Nephron progenitor cell (in vitro differentiated cells): ENCODE measurements at places on chromosomes 7 and 10.

DNA sequence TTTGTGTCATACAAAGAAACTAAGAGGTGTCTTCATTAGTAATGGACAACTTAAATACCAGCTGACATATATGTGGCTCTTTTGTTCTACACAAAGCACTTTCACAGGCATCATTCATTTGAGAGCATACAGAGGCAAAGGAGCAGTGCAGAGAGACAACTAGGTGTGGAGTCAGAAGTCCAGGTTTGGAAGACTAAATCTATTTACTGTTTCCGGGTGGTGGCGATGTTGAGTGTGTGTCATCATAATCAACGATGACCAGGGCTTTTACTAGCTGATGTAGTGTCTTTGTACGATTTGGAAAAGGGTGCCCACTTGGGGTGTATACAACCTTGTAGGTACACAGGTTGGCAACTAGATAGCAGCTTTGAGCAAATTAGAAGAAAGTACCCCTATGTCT, 195.5 kb upstream of the CCDC6 start:
- H3K36me3 ChIP-seq: peaks cover 48% of the 10 kb centered on the region
- no peak for DNase-seq
- H3K4me1 ChIP-seq: no peaks in the 10 kb centered on the region
- H3K27me3 ChIP-seq: no peaks in the 10 kb centered on the region
- no peak overlapping the region for H3K4me3 ChIP-seq

DNA sequence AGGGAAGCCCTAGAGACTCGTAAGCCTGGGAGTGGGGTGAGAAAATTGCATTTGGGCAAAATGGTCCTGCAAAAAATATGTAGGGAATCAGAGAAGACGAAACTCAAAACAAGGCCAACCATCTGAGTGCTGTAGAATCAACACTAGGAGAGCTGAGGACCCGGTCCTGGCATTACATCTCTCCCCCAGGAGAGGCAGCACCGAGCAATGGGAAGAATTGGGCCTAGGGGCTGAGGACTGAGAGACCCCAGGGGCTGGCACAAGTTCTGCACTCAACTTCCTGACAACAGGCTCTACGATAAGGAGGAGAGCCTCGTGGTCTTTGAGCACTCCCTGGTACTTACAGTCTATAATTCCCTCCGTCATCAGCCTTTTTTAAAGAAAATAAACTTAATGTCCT, 47.6 kb downstream of the BPGM start:
- peak; percentile 17 for DNase-seq
- H3K4me1 ChIP-seq: peaks cover 8% of the 10 kb centered on the region
- no peaks in the 10 kb centered on the region for H3K27me3 ChIP-seq
- H3K27ac ChIP-seq: no peak overlapping the region
- H3K36me3 ChIP-seq: no peaks in the 10 kb centered on the region
- H3K4me3 ChIP-seq: no peak overlapping the region

DNA sequence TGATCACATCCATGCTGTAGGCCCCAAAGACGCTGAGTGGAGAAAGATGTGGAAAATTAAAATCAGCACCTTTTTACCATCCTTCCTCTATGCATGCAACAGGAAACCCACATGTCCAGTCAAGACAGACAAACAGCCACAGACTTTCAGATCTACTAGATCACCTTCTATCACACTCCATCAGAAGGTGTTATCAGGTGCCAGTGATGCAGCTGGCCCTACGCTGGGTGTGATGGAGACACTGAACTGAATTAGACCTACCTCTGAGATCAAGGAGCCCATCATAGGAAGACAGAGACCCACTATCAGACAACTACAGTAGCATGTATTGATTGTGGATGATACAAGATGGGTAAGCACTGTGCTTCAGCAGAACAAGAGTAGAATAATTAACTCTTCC, 15.5 kb downstream of the CYP3A4 start:
- no peak overlapping the region for H3K27ac ChIP-seq
- H3K4me3 ChIP-seq: no peak overlapping the region
- no peaks in the 10 kb centered on the region for H3K36me3 ChIP-seq
- DNase-seq: no peak

- H3K27ac ChIP-seq: no peak overlapping the region
- peaks cover 16% of the 10 kb centered on the region for H3K27me3 ChIP-seq
- peaks cover 4% of the 10 kb centered on the region for H3K4me1 ChIP-seq
- H3K36me3 ChIP-seq: no peaks in the 10 kb centered on the region
Measured at GRCh38 chr7:92409357-92409756, 37.9 kb upstream of the GATAD1 start.

DNA sequence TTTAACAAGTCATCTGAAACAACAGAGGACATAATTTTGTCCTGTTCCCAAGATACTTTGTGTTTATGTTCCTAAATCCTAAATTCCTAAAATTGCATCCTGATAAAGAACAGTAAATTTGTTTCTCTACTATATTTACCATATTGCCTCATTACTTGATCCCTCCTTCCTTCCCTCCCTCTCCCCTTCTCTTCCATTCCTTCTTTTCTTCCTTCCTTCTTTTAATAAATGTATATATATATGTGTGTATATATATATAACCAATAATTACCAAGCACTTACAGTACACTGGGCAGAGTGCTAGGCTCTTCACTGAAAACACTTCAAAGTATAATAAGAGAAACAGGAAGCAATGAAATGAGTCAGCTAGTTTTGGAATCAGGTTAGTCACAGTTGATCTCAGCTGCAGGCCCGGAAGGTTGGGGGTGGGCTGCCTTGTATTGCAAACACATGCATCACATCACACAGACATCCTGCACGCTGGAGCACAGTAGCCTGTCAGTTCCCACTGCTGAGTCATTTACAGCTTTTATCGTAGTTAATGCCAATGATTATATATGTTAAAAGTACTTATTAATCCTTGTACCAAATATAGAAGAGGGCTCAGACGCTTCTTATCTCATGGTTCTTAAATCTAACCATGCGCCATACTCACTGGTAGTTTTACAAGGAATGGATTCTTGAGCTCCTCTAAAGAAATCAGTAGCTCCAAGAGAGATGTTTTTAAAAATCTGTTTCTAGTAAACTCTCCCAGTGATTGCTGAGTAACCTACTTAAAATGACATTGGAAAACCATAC, 551.7 kb downstream of the GRM8 start:
- no peaks in the 10 kb centered on the region for H3K36me3 ChIP-seq
- DNase-seq: peak; percentile 51
- H3K27me3 ChIP-seq: peaks cover 5% of the 10 kb centered on the region
- no peak overlapping the region for H3K4me3 ChIP-seq
- peaks cover 30% of the 10 kb centered on the region for H3K4me1 ChIP-seq

GRCh38 chr10:30176182-30176581, 116.8 kb upstream of the JCAD start:
- peaks cover 18% of the 10 kb centered on the region for H3K4me1 ChIP-seq
- DNase-seq: no peak
- peak overlapping the region; percentile 58 for H3K27ac ChIP-seq
- peaks cover 3% of the 10 kb centered on the region for H3K27me3 ChIP-seq
- H3K36me3 ChIP-seq: no peaks in the 10 kb centered on the region
- no peak overlapping the region for H3K4me3 ChIP-seq

GRCh38 chr10:94358480-94358879, 4.3 kb downstream of the NOC3L start:
- no peak overlapping the region for H3K4me3 ChIP-seq
- H3K27ac ChIP-seq: peak overlapping the region; percentile 0
- H3K4me1 ChIP-seq: peaks cover 31% of the 10 kb centered on the region
- no peak for DNase-seq
- H3K27me3 ChIP-seq: no peaks in the 10 kb centered on the region

GRCh38 chr7:106640368-106641141, 20.4 kb downstream of the CCDC71L start:
- no peaks in the 10 kb centered on the region for H3K36me3 ChIP-seq
- peaks cover 3% of the 10 kb centered on the region for H3K27me3 ChIP-seq
- no peaks in the 10 kb centered on the region for H3K4me1 ChIP-seq
- H3K4me3 ChIP-seq: no peak overlapping the region
- no peak for DNase-seq

GRCh38 chr7:105769901-105770628, 106.3 kb downstream of the ATXN7L1 start:
- H3K36me3 ChIP-seq: peaks cover 9% of the 10 kb centered on the region
- peak overlapping the region; percentile 82 for H3K27ac ChIP-seq
- no peak overlapping the region for H3K4me3 ChIP-seq
